Mesendoderm (in vitro differentiated cells): ENCODE measurements at places on chromosomes 1 and 21.

GRCh38 chr1:8966606-8967005 lies 20.9 kb downstream of the CA6 start:
- no peak for DNase-seq

GRCh38 chr1:8602471-8603219 lies 214.8 kb downstream of the RERE start:
- no peak for DNase-seq

DNA sequence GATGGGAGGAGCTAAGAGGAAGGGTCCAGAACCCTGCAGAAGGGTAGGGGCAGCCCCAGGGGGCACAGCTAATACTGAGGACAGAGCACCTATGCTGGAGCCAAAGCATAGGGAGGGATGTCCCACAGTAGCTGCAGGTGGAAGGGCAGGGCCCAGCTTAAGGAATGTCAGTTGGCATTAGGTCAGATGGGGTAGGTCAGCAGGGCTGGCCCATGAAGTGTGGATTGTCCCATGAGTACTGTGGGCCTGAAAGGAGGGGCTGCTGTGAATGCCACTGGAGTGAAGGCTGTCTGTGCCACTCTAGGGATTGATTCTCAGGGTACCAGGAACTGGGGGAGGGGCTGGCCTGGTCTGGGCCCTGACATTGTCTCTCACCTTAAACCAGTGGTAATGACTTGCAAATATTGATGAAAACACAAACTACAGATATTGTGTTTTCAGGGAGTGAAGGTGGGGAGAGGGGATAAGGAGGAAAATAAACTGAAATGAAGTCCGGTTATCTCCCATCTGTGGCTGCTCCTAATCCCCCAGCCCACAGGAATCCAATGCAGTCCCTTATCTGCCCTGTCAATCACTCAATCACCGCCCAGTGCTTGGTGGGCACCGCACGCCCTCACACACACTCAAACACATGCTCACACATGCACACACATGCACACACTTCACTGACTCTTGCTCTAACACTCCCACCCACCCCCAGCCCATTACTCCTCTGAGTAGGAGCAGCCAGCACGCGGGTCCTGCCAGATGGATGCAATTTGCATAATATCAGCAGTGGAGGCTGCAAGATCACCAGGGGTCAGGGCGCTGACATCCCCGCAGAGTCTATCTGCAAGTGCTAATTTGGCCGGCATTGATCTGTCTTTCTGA lies 27.8 kb downstream of the DMAP1 start:
- peak; percentile 79 for DNase-seq

DNA sequence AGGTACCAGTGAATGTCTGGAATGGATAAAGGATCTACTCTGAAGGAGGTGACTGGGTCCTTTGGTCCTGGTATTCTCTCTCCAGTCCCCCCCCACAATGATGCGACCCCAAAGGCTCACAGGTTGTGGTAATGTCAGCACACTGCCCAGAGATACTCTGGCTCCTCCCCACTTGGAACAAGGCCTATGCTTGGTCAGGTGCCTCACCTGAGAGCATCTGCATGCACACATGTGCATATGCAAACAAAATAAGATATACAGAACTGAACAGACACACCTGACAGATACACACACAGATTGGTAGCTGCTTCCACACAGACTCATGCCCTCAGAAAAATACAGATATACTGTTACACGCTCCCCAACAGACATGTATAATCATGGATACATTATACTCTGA lies 33.5 kb downstream of the DMAP1 start:
- no peak for DNase-seq

DNA sequence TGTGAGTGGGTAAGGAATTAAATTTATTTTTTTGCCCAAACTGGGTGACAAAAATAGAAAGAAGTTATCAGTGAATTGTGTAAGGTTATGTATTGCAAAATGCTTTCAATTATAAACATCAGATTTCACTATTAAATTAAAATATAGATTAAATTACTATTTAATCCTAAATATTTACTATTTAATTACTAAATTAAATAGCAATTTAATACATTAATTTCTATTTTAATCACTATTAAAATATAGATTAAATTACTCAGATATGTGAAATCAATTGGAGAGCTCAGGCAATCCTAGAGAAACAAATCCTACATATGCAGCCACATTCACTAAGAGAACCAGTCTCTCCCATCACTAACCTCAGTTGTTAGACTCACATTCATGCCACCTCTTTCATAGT lies 2075.8 kb downstream of the MRPL39 start:
- no peak for DNase-seq

GRCh38 chr1:110123224-110123623 lies 11.0 kb downstream of the UBL4B start:
- DNase-seq = no peak

DNA sequence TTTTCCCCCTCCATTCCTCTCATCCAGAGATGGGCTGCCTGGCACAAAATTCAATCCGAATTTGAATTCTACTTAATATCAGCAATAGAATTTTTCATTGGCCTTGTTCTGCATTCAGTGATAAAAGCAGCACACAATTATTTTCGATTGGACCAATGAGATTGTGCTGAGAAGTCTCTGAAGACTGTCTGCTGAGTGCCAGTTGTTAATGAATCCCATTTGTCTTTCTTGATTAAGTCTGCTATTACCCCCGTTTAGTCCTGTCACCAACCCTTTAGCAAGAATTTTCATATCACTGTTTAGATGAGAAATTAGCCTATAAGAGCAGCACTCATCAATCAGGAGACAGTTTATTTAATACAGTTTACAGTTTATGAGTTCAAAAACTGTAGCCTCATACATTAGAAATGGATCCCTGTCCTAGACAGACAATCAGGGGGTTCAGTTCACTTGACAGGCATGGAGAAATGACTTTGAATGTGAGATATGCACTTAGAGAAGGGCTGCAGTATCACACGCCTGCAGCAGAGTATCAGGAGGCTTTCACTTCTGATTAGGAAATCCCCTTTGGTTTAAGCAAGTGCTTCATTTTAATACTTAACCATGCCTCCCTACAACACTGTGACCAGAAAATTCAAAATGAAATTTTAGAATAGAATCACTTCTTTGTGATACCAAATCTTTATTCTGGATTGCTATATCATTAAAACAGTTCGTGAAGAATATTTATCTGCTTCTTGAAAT lies 304.7 kb upstream of the PTBP2 start:
- DNase-seq = no peak

DNA sequence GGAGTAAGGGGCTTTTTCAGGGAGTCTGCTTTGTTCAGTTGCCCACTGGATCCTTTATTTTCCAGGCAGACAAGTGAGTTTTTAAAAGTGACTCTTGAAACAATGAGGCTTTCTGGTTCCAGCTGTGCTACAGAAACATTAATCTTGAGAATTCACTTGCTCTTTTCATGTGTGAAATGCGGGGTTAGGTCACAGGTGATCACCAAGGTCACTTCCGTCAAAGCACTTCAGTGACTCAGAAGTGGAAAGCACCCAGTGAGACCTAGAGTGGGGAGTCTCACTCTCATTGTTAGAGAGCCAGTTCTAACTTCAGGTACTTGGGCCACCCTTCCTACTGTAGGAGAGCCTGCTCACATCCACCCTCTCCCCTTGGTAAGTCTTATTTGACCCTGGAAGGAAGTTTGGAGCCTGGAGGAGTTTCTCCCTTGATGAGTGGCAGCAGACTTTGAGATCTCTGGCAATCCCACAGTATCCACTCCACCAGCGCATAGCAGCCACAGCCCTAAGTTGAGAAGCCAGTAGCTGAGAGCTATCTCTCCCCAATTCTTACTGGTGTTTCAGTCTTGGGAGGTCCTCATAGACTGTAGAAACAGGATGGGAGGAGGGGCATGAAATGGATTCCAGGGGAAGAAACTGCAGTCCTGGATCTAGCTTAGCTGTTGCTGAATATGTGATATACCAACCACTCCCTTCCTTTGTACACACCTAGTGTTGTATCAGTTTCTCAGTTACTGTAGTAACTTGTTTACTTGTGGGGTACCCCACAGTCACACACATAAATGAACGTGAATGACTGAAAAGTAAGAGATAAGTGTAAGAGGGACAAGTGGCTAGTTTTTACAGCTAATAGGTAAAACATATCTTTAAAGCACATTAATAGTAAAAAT lies 3.1 kb downstream of the TACSTD2 start:
- no peak for DNase-seq

- DNase-seq = no peak
Observed at GRCh38 chr1:202563818-202564217, 146.4 kb downstream of the SYT2 start.

DNA sequence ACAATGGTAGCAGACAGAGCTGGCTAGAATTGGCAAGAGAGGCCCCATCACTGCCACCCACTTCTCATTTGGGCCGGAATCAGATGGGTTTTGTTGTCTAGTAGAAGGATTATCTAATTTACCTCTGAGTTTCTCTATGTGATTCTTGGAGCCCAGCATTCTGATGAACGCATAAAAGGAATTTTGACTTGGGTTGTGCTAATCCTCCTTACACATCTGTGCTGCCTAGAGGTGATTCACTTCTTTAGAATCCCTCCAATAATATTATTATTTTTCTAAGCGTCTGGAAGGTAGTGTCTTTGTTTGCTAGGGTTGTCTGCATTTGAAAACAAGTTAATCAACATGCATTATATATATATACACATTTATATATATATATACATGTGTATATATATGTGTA lies 118.1 kb downstream of the RUNX1 start:
- DNase-seq = no peak

DNA sequence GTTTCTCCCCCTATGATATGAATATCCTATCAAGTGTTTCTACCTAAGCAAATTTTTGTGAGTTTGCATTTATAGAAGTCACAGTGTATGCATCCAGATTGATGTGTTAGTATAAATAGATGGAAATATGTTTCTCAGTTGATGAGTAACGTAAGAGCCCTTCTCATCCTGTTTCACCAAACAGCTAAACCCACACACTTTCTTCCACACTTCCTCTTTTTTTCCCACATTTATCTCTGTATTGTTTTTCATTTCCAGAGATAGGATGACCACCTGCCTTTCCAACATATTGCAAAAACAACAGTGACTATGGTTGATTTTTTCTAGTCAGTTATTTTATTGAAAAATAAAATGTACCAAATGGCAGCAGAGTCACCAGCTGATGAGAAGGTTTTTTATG lies 490.1 kb downstream of the NEGR1 start:
- DNase-seq = no peak

- no peak for DNase-seq
Observed at GRCh38 chr1:76770979-76771378, 96.3 kb upstream of the ST6GALNAC5 start.
